Tibial nerve (tissue), 4 donors: ENCODE measurements at places on chromosomes 11 and 22. TPM values are rescaled to one million over a fixed set of nuclear protein-coding genes. Genes with fewer than 3 reads are reported as not detected.

DNA sequence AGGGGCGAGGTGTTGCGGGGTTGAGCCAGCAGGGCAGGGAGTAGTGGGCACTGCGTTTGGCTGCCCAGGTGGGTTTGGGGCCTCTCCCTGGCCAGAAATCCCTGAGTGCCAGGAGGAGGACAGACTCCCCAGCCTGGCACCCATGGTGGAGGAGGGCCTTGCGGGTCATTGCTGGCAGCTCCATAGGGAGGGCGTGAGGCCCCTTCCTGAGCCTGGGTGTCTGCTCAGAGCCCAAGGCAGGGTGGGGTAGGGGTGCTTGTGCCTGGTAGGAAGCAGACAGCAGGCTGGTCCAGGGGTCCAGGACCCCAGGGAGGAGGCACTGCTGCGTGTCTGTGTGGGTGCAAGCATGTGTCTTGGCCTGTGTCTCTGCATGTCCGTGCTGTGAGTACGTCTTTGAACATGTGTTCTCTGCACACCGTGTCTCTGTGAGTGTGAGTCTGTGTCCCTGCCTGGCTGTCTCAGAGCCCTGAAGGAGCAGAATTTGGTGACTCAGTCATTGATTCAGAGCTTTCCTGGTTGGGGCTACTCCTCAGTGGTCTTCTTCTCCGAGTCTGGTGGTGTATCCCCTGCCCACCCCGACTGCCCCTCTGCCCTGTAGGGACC lies 3.9 kb downstream of the TSPAN4 start:
- H3K4me1 ChIP-seq = peaks cover 58% of the 10 kb centered on the region
- no peak overlapping the region for H3K4me3 ChIP-seq
- no peaks in the 10 kb centered on the region for H3K36me3 ChIP-seq
- DNase-seq = no peak
- H3K27me3 ChIP-seq = peaks cover 15% of the 10 kb centered on the region
- H3K27ac ChIP-seq = peak overlapping the region; percentile 95

- H3K4me3 ChIP-seq = no peak overlapping the region
- no peak for DNase-seq
- peaks cover 7% of the 10 kb centered on the region for H3K36me3 ChIP-seq
These were observed 2.1 kb downstream of the NF2 start for GRCh38 chr22:29605527-29605850.

Gene ASRGL1
- total RNA-seq = 16.7 TPM

Gene BEST1
- 53.2 TPM for total RNA-seq

Gene RASSF10
- total RNA-seq = not detected

Gene CCDC89
- 0.44 TPM for total RNA-seq

- DNase-seq = no peak
- no peak overlapping the region for H3K27ac ChIP-seq
- H3K36me3 ChIP-seq = peaks cover 93% of the 10 kb centered on the region
- no peak overlapping the region for H3K4me3 ChIP-seq
- no peaks in the 10 kb centered on the region for H3K4me1 ChIP-seq
These were observed 26.2 kb upstream of the COMT start for GRCh38 chr22:19915287-19915954.

DNA sequence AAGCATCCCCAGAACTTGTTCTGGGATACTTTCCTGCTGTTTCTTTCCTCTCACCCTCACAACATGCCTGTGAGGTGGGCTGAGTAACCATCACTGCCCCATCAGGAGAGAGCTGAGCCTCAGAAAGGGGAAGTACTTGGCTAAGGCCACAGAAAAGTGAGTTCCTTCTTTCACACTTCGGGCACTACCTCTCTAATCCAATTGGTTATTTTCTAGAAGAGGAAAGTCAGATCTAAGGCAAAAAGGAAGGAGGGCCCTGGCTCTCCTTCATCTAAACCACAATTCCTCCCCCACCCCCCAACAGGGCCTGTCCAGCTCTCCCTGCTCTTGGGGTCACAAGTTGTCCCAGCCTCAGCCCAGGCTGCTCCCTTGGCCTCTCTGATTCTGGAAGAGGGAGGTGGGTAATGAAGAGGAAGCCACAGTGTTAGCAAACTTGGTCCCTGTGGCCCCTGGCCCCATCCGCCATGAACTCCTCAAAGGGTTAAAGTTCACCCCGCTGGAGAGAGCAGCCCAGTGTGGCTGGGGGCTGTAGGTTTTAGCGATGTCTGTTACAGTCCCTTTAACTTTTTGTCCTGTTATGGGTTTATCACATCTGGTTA lies 34.0 kb downstream of the SLC22A12 start:
- H3K4me1 ChIP-seq = peaks cover 10% of the 10 kb centered on the region
- H3K36me3 ChIP-seq = no peaks in the 10 kb centered on the region
- no peak overlapping the region for H3K27ac ChIP-seq
- DNase-seq = no peak

GRCh38 chr11:69594481-69594880 lies 46.5 kb upstream of the CCND1 start:
- no peaks in the 10 kb centered on the region for H3K4me1 ChIP-seq
- no peak overlapping the region for H3K4me3 ChIP-seq
- H3K36me3 ChIP-seq = no peaks in the 10 kb centered on the region
- no peak for DNase-seq
- no peak overlapping the region for H3K27ac ChIP-seq

GRCh38 chr11:57479021-57479663 lies 18.8 kb downstream of the RTN4RL2 start:
- no peak overlapping the region for H3K4me3 ChIP-seq
- peaks cover 38% of the 10 kb centered on the region for H3K4me1 ChIP-seq
- H3K27ac ChIP-seq = no peak overlapping the region
- no peaks in the 10 kb centered on the region for H3K27me3 ChIP-seq
- no peaks in the 10 kb centered on the region for H3K36me3 ChIP-seq
